Esophagus squamous epithelium (tissue), 5 donors: ENCODE measurements at places on chromosomes 1 and 21. TPM values are rescaled to one million over a fixed set of nuclear protein-coding genes. Genes with fewer than 3 reads are reported as not detected.

Gene CFAP141
- not detected for total RNA-seq

Gene SPATA21
- total RNA-seq = not detected

Gene STIL
- total RNA-seq = 4.2 TPM

Gene DPT
- 0.34 TPM for total RNA-seq

Gene TNFAIP8L2
- total RNA-seq = not detected

DNA sequence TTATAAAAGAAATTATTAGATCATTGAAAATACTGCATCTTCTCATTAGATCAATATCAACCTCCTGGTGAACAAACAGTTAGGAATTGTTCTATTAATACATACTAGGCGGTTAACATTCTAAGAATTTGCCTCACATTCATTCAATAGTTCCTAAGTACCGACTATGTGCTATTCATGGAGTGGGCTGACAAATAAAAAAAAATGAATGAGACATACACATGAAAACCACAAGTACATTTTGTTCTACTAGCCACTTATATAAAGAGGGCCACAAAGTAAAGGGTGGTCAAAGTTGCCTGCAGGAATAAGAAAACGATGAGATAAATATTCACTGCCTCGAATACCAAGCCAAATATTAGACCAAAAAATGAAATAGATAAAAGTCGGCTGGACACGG, 294.4 kb downstream of the SDCCAG8 start:
- no peaks in the 10 kb centered on the region for H3K36me3 ChIP-seq
- no peak overlapping the region for H3K27ac ChIP-seq
- H3K4me1 ChIP-seq = no peaks in the 10 kb centered on the region
- DNase-seq = no peak
- no peaks in the 10 kb centered on the region for H3K27me3 ChIP-seq

DNA sequence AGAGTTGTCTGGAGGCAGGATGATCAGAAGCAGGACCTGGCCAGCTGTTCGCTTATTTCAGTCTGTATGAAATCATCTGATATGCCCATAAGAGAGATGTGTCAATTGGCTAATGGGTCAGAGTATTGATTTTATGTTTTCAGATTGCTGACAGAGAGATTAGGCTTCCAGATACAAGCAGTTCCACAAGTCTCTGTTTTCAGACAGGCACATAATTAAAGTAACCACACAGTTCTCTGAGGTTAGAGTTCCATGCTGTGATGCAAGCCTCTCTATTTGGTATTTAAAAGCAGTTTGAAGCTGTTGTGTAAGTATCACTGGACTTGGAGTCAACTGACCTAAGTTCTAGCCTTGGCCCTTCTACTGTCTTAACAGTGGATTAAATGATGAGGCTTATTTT, 50.1 kb downstream of the ATF6 start:
- no peaks in the 10 kb centered on the region for H3K4me1 ChIP-seq
- no peak overlapping the region for H3K4me3 ChIP-seq
- H3K27ac ChIP-seq = no peak overlapping the region
- DNase-seq = no peak
- H3K36me3 ChIP-seq = peaks cover 4% of the 10 kb centered on the region

DNA sequence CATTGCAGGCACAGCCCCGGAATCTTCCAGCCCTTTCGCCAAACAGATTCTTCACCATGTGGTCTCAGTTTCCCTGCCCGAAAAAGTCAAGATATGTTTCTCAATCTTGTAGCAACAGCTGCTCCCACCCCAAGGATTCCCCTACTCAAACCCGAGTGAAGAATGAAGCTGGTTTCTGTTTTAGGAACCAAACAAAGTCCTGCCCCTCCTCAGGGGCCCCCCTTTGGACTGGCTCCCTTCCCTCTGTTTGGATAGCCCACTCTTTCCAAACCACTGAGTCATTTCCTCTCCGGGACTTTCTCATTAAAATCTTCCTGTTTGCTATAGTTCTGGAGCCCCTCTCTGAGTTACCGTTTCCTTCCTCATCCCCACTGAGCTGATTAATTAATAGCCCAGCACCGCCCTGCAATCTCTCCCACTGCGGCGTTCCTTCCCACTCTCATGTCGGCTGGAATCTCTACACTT, 100.9 kb downstream of the TSEN15 start:
- peak overlapping the region; percentile 30 for H3K4me3 ChIP-seq
- peaks cover 42% of the 10 kb centered on the region for H3K4me1 ChIP-seq
- no peaks in the 10 kb centered on the region for H3K27me3 ChIP-seq
- no peaks in the 10 kb centered on the region for H3K36me3 ChIP-seq
- DNase-seq = no peak
- H3K27ac ChIP-seq = peak overlapping the region; percentile 75

- no peak overlapping the region for H3K4me3 ChIP-seq
- DNase-seq = no peak
- peaks cover 3% of the 10 kb centered on the region for H3K4me1 ChIP-seq
- peak overlapping the region; percentile 58 for H3K27ac ChIP-seq
- no peaks in the 10 kb centered on the region for H3K36me3 ChIP-seq
Observed at GRCh38 chr21:33938381-33938780, 22.8 kb upstream of the ATP5PO start.

GRCh38 chr1:194968916-194969315, 1639.3 kb downstream of the KCNT2 start:
- H3K4me1 ChIP-seq = no peaks in the 10 kb centered on the region
- no peaks in the 10 kb centered on the region for H3K27me3 ChIP-seq
- no peak overlapping the region for H3K27ac ChIP-seq
- H3K36me3 ChIP-seq = no peaks in the 10 kb centered on the region
- no peak for DNase-seq

DNA sequence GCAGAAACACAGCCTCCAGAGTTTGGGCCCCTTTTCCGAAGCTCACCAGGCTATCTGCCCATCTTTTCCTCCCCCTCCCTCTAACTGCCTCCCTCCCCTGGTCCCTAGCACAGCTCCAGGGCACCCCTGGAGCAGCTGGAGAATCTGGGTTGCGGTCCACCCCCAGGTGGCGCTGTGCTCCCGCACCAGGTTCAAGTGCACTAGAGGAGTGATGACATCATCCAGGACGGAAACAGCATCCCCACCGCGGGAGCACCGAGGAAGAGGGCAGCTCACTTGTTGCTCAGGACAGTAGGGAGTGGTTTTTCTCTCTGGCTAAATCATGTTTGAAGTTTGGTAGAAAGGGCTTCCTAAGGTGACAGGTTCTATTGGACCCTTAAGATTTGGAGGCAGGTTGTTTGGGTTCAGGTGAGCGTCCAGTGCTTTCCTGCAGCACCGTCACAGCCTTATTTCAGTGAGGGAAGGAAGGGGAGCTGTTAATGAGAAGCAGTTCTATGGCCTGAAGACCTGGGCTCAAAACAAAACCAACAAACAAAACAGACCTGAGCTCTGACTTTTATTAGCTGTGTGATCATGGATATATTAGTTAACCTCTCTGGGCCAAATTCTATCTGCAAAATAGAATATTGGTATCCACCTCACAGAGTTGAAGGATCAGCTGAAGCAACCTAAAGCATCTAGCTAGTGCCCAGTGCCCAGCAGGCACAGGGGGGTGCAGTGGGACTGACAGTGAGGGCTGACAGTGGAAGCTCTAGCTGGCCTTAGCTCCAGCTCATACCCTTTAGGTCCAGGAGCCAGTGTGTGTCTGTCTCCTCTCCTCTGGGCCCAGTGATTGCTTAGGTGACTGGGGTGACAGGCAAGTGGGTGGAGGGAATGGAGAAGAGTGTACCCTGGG, 7.5 kb downstream of the SHISA4 start:
- no peaks in the 10 kb centered on the region for H3K4me1 ChIP-seq
- no peaks in the 10 kb centered on the region for H3K36me3 ChIP-seq
- peaks cover 2% of the 10 kb centered on the region for H3K27me3 ChIP-seq
- no peak for DNase-seq
- no peak overlapping the region for H3K4me3 ChIP-seq

GRCh38 chr1:29900712-29901111, 664.4 kb downstream of the PTPRU start:
- no peaks in the 10 kb centered on the region for H3K4me1 ChIP-seq
- H3K27ac ChIP-seq = no peak overlapping the region
- no peak for DNase-seq
- no peaks in the 10 kb centered on the region for H3K36me3 ChIP-seq

GRCh38 chr1:230335861-230336522, 90.1 kb downstream of the PGBD5 start:
- no peak overlapping the region for H3K4me3 ChIP-seq
- H3K36me3 ChIP-seq = no peaks in the 10 kb centered on the region
- H3K4me1 ChIP-seq = no peaks in the 10 kb centered on the region
- no peak for DNase-seq
- no peak overlapping the region for H3K27ac ChIP-seq

DNA sequence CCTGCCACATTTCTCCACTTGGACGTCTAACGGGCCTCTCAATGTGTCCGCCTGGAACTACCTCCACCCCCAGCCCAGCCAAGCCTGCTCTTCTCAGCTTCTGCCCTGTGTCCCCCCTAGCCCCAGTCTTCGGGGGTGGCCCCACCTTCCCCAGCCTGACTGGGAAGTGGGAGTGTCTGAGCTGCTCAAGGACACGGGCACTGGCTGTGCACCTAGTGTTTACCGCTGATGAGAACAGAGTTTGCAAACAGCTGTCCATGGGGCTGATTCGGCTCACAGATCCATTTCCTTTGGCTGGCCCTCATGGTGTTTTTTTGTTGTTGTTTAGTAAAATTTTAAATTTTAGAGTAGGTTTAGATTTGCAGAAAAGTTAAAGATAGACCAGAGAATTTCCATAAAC, 121.1 kb downstream of the PTPRU start:
- no peaks in the 10 kb centered on the region for H3K4me1 ChIP-seq
- no peak for DNase-seq
- no peak overlapping the region for H3K27ac ChIP-seq
- H3K27me3 ChIP-seq = no peaks in the 10 kb centered on the region
- H3K36me3 ChIP-seq = no peaks in the 10 kb centered on the region

- no peaks in the 10 kb centered on the region for H3K4me1 ChIP-seq
- no peak overlapping the region for H3K4me3 ChIP-seq
- no peak for DNase-seq
- H3K27ac ChIP-seq = no peak overlapping the region
Observed at GRCh38 chr1:88221411-88221810, 462.7 kb upstream of the PKN2 start.

DNA sequence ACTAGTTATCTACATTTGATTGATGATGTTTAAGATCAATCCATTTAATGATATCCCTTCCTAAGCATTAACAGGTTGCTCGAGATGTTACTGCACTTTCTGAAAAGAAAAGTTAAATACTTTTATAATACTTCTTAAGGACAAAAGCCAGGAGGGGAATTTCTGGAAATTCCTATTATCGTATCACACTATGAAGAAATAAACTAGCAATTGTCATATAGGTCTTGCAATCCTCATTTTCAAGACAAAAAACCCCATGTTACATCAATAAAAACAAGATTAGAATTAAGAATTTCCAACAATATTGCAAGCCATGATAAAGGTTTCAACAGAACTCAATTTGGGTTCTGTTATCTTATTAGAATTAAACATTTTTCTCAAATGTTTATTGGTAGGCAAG, 47.2 kb downstream of the HNRNPR start:
- no peaks in the 10 kb centered on the region for H3K27me3 ChIP-seq
- no peaks in the 10 kb centered on the region for H3K36me3 ChIP-seq
- H3K4me3 ChIP-seq = no peak overlapping the region
- no peaks in the 10 kb centered on the region for H3K4me1 ChIP-seq
- no peak for DNase-seq

DNA sequence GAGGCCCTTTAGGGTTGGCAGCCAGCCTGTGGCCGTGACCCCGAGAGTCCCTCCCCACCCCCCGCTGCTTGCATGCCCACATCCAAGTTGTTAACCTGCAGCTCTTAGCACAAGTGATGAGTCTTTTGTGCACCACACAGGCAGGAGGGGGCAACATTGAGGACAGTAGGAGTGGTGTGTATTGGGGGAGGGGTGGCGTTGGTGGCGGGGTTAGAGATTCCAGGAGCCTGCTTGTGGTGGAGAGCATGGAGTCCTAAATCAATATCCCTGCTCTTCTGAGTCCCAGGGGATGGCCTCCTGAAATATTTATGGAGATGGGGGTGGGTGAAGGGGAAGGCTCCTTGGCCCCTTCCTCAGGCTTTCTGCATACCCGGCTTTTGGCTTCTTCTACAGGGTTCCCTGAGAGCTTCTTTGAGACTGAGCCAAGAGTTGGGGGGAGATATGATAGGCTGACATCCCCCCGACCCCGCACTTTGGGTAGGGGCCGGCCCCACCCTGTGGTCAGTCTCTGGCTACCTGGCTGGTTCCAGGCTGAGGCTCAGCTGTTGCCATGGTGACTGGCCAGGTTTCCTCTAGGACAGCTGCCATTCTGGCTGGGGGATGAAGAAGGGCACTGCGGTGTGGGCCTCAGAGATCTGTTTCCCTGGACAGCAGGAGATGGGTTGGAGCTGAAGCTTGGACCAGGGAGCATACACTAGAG, 5.0 kb downstream of the CHRNB2 start:
- peaks cover 26% of the 10 kb centered on the region for H3K27me3 ChIP-seq
- no peak for DNase-seq
- no peaks in the 10 kb centered on the region for H3K36me3 ChIP-seq
- peaks cover 7% of the 10 kb centered on the region for H3K4me1 ChIP-seq
- H3K27ac ChIP-seq = no peak overlapping the region
- no peak overlapping the region for H3K4me3 ChIP-seq

- no peaks in the 10 kb centered on the region for H3K36me3 ChIP-seq
- no peaks in the 10 kb centered on the region for H3K27me3 ChIP-seq
Observed at GRCh38 chr21:29265690-29266479, 32.8 kb upstream of the BACH1 start.

DNA sequence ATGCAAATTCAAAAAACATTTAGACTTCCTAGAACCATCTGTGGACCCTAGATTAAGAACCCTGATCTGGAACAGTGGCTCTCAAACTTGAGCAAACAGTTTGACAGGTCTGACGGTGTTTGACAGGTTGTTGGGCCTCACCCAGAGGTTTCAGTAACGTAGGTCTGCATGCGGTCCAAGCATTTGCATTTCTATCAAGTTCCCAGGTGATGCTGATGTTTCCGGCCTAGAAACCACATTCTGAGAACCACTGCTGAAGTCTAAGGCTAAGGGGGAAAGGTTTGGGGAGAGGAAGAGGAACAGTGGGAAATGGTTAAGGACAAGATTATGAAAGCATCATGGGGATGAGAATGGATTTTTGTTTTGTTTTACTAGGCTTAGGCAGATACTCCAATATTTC, 48.6 kb downstream of the MDM4 start:
- H3K4me3 ChIP-seq = no peak overlapping the region
- no peaks in the 10 kb centered on the region for H3K27me3 ChIP-seq
- H3K27ac ChIP-seq = no peak overlapping the region
- no peak for DNase-seq
- H3K36me3 ChIP-seq = peaks cover 31% of the 10 kb centered on the region
